ENCODE measurements at places on chromosomes 12 and 14.
A peak's percentile ranks its signal among the peaks of the same experiment; 100 is the strongest.

- DNase-seq = no peak
Measured at GRCh38 chr14:64506721-64507120, 2.2 kb downstream of the ZBTB1 start.

- no peak for DNase-seq
Measured at GRCh38 chr14:36520601-36521525, 831 bp upstream of the NKX2-1 start.

GRCh38 chr14:61296719-61297502 is 15.8 kb upstream of the TMEM30B start:
- no peak for DNase-seq

GRCh38 chr12:55704824-55705718 is 2.6 kb downstream of the ITGA7 start:
- DNase-seq = no peak

GRCh38 chr12:112308161-112308560 is 74.1 kb downstream of the HECTD4 start:
- no peak for DNase-seq

DNA sequence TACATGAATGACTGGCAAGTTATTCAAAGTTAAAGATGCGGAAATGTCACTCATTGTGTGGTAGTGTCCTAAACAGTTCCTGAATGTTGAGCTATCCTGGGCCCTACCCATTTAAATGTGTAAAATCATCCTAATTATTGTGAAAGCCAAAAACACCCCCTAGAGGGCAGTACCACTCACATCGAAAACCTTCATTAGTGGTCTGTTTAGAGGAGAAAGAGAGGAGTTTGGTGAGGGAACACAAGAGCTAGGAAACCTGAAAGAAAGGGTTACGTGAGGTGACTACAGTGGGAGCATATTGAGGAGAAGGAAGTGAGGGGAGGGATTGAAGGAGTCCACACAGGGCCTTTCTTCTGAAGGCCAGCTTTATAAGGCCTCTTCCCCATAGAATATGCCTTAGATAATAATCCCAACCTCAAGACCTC is 2.5 kb upstream of the TEP1 start:
- DNase-seq = peak; percentile 30

DNA sequence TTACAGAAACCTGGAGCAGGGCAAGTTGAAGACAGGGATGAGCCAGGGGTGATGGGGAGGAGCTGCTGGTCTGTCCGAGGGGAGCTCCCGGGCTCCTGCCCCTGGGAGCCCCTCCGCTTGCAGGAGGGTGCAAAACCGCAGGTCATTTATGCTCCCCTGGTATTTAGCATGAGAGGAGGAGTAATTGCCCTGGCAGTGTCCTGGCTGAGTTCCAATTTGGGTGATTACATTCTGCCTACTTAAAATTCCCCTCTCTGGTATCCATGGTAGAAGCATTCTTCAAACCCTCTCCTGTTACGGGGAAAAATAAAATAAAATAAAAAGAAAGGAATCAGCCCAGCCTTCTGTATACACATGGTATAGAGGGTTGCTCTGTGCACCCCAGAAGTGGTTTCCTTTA is 61.7 kb upstream of the VRK1 start:
- DNase-seq = no peak

DNA sequence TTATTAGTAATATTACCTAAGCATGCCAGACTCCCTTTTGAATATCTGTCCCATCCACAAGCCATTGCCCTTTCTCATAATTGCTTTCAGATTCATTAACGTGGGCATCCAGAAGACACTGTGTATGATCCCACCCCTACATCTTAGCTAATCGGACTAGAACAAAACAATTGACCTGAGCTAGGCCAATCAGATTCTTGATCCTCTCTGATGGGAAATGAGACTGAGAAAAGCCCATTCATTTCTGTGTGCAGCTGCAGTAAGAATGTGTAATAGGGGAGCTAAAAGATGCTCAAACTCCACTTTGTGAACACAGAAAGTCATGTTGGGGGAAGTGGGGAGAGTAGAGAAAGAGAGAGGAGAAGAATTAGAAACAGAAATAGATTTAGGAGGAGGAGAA is 281.7 kb upstream of the G2E3 start:
- DNase-seq = no peak

- DNase-seq = no peak
Measured at GRCh38 chr12:5507944-5508343, 76.0 kb downstream of the NTF3 start.

DNA sequence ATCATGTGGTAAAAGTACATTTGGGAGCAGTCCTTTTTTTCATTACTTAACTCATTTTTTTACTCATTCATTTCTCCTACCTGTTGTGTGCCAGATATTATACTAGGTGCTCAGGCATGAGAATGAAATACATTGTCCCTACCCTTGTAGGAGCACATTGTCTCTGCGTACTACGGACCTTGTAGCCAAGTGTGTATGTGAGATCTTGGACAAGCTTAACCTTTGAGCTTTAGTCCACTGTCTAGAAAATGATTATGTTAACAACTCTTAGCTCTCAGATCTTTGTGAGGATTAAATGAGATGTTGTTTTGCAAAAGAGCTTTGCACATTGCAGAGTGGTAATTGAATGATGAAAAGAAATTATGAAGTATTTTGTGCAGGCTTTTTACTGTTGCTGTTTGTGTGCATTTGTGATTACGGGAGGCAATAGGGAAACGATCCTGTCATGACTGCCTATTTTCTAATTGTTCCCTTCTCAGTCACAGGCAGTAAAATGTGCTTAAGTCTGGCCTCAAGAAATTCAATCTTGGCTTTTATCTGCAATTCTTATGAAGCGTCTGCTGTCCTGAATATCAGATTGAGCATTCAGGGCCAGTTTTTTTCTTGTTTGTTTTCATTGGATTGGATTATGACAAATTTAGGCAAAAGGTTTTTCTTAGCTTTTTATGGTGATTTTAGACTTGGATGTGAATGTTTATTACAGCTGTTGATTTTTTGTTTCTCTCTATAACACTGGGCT is 447.7 kb downstream of the PDZRN4 start:
- DNase-seq = no peak

- no peak for DNase-seq
Measured at GRCh38 chr14:99263564-99264330, 8.2 kb downstream of the BCL11B start.

- peak; percentile 84 for DNase-seq
Measured at GRCh38 chr12:93785249-93786010, 108.3 kb downstream of the CRADD start.

DNA sequence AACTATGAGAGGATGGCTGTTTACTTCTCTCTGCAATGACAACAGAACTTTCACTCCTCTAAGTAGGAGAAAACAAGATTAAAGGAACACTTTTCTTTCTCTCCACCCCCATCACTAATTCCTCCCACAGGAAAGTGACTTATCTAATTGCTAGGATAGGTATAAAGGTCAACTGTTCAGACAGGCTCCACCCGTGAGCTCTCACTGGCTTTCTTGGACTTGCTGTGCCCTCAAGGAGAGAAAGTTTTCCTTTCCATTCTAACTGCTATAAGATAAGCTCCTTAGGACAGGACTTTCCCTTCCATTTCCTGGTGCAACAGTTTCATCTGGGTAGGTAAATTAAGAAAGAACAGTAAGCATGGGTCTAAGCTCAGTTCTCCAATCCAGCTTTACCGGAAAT is 4.8 kb downstream of the SLC41A2 start:
- no peak for DNase-seq

- no peak for DNase-seq
Measured at GRCh38 chr12:5267603-5268423, 164.1 kb upstream of the NTF3 start.

DNA sequence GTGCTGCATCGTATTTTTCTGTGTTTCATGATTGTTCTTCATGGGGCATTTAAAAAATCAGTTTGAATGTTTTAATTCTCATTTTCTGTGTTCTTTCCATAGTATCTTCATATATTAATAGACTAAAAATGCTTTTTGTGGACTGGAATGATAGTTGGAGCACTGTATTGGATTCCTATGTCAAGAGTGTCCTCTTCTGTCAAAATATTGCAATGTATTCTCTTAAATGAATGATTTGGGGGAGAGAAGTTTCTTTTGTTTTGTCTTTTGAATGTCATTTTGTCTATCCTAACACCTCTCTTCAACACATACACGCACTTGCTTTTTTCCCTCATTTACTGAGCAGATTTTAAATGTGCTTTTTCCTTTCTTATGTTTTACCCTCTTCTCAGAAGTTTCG is 4.7 kb upstream of the EIF2S3B start:
- peak; percentile 3 for DNase-seq

DNA sequence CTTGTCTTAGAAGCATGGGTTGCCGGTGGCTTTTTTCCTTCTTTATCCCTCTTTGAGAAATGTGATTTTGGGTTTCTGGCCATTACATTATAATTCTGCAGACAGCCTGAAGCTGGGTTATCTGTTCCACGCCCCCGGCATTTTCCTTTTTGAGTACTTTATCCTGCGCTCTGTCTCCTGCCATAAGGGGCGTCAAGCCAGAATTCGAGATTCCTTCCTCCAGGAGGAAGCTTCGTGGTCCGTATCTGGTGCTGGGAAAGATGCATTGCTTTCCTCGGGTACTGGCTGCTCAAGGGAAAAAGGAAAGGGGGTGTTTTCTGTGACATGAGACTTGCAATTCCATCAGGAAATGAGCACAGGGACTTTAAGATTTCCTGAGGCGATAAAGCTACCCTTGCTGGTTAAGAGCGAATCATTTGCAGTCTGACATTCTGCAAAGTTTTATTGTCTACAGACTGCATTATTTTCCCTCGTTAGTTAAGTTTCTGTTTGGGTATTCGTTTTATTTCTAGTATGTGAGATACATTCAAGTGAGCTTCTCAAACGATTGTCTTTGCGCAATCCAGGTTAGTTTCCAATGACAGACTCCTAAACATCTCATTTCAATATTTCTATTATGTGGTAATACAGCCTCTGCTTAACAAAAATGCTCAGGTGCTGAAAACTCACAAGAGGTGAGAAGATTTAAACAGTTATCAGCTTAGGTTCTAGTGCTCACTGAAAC is 694 bp downstream of the AKAP5 start:
- DNase-seq = peak; percentile 20

GRCh38 chr12:41956353-41956752 is 188.3 kb downstream of the GXYLT1 start:
- DNase-seq = no peak

DNA sequence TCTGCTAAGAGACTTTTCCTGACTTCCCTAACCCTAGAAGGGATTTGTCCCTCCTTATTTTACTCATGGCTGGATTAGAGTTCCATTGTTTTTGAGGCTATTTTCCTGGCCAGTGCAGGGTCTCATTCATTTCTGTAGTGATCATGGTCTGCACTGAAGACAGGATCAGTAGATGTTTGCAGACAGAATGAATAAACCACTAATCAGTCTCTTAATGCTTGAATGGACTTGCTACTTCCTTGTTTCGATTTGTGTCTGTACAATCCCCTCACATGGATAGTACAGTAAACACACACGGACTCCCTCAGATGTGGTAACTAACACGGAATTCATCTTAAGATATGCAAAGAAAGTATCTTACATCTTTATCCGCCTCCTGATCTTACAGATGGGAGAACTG is 102.6 kb upstream of the PRB2 start:
- no peak for DNase-seq
